ENCODE measurements at places on chromosomes 2 and 18.
A peak's percentile ranks its signal among the peaks of the same experiment; 100 is the strongest.

GRCh38 chr2:84959566-84960506 is 11.1 kb upstream of the KCMF1 start:
- no peak for DNase-seq

DNA sequence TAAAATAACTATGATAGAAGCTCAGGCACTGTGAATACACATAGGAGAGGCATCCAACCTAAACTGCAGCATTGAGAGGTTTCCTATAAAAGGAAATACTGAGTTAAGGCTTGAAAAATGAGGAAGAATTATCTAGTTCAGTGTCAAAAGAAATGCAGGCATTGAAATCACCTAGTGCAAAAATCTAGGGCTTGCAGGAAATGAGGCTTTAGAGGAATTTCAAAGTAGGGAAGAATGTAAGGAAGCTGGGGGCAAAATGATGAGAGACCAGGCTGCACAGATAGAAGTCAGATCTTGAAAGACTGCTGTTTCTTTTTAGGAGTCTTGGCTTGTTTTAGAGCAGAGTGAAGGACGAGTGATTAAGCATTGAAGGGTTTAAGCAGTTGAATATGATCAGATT is 28.1 kb upstream of the SCYGR2 start:
- no peak for DNase-seq

GRCh38 chr18:57585855-57586250 is 649 bp downstream of the FECH start:
- no peak for DNase-seq

DNA sequence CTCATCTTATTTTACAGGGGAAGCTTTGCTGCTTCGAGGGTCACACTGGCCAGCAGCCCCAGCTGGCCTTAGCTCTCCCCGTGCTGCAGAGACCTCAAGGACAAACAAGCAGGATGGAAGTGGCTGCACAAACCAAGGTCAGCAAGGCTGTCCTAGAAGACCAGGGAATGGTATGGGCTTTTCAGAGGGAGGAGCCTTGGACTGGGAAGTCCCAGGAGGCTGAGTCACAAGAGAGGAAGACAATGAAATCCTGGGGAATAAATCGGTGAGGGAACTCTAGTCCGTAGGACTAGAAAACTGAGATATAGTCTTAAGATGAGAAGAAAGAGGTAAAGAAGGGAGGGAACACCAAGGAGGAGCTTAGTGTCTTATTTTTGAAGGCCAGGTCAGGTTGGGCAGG is 15.7 kb downstream of the CREG2 start:
- no peak for DNase-seq

DNA sequence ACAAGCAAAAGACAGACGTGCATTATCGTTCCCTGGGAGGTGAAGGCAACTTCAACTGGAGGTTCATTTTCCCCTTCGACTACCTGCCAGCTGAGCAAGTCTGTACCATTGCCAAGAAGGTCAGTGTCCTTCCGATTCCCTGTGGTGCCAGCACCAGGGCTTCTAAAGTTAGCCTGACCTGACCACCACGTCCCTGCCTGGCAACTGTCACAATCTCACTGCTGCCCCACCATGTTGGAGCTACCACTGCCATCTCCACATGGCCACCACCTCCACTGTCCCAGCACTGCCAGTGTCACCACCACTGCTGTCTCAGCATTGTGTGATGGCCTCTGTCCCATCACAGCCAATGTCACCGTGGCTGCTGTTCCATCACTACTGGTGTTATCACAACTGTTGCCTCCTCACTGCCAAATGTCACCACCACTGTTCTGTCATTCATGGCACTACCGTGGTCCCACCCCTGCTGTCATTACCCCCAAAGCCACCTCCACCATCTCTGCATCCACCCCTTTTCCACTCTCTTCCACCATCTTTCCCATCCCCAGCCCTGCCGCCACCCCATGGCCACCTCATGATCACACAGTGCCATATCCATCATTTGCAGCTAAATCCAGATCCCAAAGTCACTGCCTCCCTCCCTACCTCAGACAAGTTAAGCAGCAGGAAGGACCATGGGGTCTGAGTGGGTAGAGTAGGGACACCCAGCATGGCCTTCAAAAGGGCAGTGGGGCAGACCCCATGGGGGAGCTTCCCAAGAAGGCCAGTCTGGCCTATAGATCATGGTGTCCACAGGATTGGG is 216.5 kb downstream of the DYSF start:
- no peak for DNase-seq

DNA sequence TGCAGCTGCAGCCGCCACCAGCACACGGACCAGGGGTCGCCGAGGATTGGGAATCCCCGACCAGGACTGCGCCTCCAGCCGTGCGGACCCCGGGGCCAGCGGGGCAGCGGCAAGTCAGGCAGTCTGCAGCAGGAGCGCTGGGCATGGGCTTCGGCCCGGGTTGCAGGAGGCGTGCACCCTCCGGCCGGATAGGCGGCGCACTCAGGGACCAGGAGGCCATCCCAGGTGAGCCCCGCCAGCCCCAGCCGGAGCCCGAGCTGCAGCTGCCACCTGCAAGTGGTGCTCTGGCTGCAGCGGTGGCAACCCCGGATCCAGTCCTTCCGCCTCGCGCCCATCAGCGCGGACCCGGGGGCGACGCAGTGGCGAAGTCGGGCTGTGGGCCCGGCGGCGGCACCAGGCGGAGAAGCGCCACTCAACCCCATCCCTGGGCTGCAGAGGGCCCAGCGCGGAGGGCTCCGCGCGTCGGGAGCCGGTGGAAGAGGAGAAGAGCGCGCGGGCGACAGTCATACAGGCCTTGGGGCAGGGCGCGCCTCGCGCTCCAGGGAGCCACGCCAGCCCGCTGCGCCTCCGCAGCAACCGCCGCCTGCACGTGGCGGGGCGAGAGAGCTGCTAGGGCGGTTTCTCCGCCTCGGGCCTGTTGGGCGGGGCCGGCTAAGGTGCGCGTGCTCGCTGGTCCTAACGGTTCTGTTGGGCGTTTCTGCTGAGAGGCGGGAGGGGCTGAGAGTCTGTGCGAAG is 73.8 kb downstream of the RPIA start:
- DNase-seq, result peak; percentile 24

GRCh38 chr2:109006971-109007370 is 18.0 kb upstream of the EDAR start:
- no peak for DNase-seq

GRCh38 chr2:188495969-188496431 is 204.3 kb downstream of the GULP1 start:
- no peak for DNase-seq

DNA sequence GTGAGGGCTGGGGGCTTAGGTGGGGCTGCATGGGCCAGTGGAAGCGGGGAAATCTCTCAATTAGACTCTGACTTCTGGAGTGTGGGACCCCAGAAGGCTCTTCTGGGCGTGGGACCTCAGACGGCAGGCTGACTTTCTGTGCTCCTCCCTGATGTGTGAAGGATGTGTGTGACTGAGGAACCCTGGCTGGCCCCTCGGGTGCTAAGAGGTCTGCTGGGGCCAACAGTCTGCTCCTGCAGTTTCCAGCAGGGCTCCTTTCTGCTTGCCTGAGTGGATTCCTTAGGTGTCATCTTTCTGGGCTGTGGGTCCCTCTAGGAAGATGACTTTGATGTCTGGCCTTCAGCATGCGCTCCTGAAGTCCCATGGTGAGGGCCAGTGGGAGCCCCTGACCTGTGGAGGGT is 167.5 kb downstream of the DYSF start:
- DNase-seq, result no peak

GRCh38 chr2:222504719-222505118 is 80.4 kb downstream of the SGPP2 start:
- no peak for DNase-seq

DNA sequence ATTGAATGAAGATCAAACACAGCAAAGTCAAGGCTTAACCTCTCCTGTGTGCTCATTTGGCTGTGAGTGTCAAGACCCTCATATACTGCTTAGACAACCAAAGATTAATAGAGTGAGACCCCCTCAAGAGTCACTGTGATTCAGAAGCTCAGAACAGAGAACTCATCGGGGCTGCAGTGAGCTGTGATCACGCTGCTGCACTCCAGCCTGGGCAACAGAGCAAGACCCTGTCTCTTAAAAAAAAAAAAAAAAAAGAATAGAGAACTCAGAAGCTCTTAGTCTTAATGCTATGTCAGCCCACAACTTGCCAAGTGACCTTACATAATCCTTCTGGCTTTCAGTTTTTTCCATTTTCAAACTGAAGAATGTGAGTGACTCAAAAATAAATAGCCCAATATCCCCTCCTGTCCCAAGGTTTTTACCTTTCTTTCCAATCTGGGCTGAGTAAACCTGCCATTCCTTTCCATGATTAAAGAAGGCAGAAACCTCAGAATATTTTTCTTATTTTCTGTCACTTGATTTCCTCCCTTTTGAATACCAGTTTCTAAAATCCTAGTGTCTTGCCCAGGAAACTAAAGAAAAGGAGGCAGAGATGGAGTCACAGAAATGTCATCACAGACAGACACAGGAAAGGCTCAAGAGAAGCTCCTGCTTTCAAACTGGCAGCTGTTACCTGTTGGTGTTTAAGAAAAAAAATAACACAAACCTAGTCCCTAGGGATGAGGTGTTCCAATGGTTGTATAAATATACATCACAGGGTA is 102.4 kb downstream of the CACNB4 start:
- DNase-seq, result no peak

- no peak for DNase-seq
These were observed 210.0 kb downstream of the CDH2 start for GRCh38 chr18:27966881-27967280.

DNA sequence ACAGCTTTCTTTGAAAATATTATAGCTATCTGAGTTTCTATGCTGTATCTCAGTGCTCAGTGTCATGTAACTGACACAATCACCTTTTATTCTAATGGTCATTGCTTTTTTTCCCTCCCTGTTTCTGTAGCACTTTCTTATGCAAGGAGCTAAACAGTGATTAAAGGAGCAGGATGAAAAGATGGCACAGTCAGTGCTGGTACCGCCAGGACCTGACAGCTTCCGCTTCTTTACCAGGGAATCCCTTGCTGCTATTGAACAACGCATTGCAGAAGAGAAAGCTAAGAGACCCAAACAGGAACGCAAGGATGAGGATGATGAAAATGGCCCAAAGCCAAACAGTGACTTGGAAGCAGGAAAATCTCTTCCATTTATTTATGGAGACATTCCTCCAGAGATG is 56.4 kb downstream of the SCN2A start:
- no peak for DNase-seq

GRCh38 chr2:186542002-186542401 is 47.9 kb upstream of the ITGAV start:
- DNase-seq, result no peak

DNA sequence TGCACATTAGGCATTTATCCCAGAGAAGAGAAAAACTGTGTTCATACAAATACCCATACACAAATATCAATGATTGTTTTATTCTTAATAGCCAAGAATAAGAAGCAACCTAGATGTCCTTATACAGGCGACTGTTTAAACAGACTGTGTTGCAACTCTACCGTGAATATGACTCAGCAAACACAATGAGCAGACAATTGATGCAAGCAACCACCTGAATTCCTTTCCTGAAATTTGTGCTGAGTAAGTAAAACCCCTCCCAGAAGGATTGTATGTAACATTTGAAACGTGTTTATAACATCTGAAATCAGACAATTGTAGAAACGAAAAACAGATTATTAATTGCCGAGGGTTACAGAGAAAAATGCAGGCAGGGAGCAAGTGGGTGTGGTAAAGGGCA is 621.9 kb upstream of the SOX11 start:
- DNase-seq, result no peak

DNA sequence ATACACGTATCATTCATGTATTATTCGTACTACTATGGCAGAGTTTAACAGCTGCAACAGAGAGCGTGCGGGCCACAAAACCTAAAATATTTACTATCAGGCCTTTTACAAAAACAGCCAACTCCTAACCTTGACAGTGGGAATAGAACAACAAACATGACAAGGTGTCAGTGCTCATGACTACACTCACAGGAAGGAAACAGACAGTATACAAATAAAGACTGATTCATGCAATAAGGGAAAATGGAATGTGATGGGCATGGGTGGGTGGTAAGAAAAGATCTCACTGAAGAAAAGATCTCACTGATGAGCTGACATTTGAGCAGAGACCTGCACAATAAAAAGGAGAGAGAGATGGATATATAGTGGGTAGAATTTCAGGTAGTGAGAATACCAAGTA is 347.8 kb downstream of the ALK start:
- no peak for DNase-seq

DNA sequence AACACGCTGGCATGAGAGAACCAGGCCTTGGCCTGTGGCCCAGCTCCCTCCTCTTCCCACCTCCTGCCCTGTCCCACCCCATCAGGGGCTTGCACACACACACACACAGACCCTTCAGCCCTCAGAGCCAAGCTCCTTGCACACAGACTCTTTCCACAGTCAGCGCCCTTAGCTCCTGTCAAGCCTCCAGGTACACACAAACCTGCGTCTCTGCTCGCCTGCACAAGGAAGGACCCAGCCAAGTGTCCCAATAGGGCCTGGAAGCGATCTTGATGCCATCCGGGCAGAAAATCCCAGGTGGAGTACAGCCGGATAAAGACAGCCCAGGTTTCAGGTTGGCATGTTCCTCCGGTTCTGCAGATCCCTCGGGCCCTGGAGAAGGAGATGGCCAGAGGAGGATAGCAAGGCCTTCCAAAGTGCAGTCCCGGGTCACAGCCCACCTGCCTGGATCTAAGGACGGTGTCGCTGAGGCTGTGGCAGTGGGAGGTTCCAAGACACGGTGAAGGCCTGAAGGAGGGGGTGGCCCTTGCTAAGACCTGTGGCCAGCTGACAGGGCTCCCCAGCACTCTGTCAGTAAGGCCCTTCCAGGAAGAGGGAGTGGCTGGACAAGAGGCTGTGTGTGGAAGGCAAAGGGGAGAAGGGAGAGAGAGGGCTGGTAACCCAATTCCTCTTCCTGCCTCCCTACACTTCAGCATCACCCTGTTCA is 18.5 kb upstream of the STEAP3 start:
- DNase-seq, result no peak

GRCh38 chr18:58928386-58928785 is 63.7 kb downstream of the ZNF532 start:
- no peak for DNase-seq

- no peak for DNase-seq
These were observed 3.0 kb downstream of the POU3F3 start for GRCh38 chr2:104856973-104857261.

DNA sequence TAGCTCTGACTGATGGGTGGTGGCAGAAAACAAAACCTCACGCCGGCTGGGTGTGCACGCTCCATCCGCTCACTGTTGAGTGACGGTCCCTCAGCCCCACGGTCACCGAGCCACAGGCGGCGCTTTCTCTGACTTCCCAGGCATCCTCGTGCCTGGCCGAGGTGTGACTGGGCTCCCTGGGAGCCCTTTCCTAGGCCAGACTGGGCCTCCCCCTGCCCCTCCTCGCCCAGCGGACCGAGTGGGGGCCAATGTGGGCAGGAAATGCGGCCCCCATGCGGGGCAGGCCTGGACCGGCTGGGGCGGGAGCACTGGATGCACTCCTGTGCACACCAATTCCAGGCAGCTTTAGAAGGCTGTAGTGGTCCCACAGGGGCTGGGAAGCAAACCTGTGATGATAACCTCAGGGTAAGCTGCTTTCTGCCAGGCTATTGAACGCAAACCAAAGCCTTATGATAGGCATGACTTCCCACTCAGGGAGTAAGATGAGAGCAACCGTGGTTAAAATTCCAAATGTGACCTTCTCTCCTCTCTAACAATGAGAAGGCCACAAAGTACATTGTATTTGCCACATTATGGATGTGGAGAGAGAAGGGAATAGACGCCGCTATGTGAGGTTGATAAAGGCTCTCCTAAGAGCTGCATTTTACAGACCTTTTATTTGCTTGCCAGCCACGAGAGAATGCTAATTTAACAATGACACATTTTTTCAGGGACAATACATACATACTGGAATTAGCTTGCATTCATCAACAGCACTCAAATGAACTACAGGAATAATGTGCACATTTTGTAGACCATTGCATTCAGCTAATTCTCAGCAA is 83.9 kb upstream of the PGAP1 start:
- DNase-seq, result no peak

GRCh38 chr18:10822456-10822855 is 296.6 kb downstream of the NAPG start:
- no peak for DNase-seq
